ENCODE measurements at places on chromosomes 7 and 10.
A peak's percentile ranks its signal among the peaks of the same experiment; 100 is the strongest.

DNA sequence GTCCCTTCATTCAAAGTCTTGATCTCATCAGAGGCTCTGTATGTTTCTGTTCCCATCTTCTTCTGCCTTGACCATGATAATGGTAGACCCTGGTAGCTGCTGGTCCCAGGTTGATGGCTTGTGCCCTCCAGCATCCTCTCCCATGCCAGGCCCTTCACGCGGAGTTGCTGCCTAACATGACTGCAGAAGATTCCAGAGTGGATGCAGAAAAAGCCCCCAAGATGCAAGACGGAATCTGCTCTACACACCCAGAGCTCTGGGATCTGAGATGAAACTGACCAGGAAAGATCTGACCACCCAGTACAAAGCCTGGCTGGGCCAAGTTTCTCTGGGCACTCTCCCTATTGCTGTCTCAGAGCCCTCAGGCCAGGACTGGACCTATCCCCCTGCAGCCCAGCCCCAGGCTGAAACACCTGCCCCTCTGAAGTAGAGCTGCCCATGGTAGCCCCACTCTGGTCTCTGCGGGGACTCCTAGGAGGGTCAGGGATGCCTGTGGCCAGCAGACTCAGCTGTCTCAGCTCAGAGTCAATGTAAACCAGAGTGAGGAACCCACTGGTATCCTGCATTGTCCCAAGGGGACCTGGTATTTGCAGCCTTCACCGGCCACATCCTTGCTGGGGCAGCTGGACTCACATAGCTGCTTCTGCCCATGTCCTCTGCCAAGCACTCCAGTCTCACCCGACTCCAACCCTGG, 9.5 kb upstream of the FRMD4A start:
- DNase-seq = no peak

GRCh38 chr7:41899823-41900433, 197.0 kb upstream of the INHBA start:
- DNase-seq = no peak

- no peak for DNase-seq
Observed at GRCh38 chr7:129606803-129607202, 4.7 kb upstream of the NRF1 start.

DNA sequence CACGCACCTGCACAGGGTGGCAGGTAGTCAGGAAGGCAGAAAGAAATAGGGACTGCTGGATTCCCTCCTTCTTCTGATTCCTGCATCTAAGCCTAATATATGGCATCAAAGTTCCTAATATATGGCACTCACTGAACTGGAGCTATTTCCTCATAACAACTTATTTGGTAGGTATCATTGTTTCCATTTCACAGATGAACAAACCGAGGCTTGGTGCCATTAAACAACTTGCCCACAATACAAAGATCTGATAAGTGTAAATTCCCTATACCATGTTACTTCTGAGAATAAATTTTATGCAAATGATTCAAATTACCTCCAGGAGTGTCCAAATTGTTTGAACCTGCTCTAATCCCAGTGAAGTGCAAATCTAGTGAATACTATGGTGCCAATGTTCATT, 2.1 kb upstream of the FAM171A1 start:
- DNase-seq = no peak

GRCh38 chr10:66295602-66296001, 630.2 kb upstream of the LRRTM3 start:
- no peak for DNase-seq

DNA sequence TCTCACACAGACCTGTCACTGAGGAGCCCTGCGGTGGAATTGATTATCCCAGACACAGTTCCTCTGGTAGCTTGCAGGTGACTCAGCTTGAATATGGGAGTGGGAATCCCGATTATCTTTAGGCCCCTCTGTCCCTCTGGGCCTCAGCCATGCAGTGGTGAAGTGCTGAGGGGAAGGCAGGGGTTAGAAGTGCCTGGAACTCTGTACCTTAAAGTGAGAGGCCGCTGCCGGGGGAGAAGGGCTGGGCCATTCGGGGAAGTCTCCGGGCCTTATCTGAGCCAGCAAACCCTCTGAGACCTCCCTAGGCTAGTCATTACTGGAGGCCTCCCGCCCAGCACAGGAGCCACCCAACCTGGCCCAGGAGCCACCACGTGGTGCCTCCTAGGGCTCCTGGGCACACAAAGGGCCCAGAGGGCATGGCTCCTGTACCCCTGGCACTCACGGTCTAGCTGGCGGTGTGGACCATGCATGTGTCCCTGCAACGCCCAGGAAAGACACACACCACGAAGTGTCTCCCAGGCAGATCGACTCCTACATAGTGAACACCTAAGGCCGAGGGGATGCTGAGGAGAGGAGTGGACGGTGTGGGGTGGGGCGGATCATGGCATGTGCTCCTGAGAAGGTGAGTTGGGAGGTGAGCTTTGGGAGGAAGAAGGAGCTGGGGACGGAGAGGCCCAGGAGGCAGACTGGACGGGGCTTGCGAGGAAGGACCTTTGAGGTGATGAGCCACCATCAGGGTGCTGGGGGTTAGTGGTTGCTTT, 56.2 kb downstream of the HK1 start:
- no peak for DNase-seq

DNA sequence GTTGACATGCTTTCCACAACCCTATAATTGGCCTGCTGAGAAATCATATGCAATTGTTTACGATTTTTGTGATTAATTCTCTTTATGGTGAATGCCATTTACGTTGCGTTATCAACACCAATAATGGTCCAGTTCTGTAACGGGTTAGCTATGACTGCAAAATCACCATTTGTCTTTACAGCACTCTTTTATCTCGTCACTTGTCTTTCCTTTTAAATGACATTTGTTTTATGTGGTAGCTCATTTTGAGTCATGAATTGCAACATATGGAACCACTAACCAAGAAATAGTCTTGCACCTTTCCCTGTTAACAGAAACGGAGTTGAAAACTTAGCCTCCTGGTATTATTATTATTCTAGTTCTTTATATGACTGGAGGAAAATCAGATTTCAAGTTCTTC, 3.1 kb upstream of the KIAA1217 start:
- no peak for DNase-seq

DNA sequence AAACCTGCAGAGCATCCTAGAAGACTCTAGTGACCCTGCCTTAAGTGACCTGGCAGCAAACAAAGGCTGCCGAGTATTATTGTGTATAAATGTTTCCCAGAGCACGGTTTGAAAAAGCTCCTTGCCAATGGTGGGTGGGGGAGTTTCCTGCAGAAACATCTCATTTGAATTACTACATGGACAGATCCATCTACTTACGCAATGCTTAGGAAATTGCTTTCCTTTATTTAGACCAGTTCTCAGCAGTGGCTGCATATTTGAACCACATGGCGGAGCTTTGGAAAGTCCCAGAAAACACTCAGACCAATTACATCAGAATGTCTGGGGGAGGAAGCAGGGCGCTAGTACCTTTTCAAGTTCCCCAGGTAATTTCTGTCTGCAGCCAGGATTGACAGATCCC, 560.9 kb downstream of the SDK1 start:
- DNase-seq = peak; percentile 30

GRCh38 chr10:71804077-71804476, 30.8 kb upstream of the VSIR start:
- no peak for DNase-seq

DNA sequence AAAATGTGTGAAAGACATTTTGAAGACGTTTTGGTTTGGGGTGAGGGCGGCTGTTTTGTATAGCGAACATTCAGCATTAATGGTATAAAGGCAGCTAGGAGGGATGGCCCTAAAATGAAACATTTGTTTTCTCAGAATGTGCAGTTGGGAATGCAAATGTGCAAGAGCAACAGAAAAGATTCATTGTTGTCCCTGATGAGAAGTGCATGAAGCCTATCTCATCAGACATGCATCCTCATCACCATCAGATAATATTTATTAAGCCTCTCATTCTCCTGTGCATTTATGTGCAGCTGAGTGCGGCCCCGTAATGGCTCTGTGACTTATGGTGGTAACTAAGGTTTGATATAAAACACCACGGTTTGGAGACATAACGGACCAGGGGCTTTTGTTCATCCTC, 199.5 kb downstream of the GFRA1 start:
- DNase-seq = no peak

GRCh38 chr7:52017802-52018679, 701.4 kb upstream of the COBL start:
- DNase-seq = peak; percentile 24

DNA sequence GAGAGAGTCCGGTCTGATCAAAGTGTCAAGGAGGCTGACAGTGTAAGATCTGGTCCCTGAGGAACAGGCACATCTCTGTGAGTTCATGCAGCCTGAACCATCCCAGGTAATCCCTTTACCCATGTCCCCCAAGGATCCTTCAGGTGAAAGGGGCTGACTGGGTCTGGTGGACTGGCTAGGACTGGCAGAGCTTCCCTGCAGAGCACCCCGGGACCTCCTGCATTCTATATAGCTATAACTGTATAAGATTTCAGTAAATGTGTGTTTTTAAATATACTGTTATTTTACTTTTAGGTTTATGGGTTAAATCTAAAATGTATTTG, 246.8 kb downstream of the ELMO1 start:
- no peak for DNase-seq

All from RWPE1 (cell line).